Activated CD8-positive, alpha-beta memory T cell treated with anti-CD3 and anti-CD28 coated beads, Interleukin-2, amount 10 ng/mL, durations not matched to agents 7 days and 5 days (primary cell): ENCODE measurements at places on chromosomes 5 and 9. TPM values are rescaled to one million over a fixed set of nuclear protein-coding genes. Genes with fewer than 3 reads are reported as not detected.

DNA sequence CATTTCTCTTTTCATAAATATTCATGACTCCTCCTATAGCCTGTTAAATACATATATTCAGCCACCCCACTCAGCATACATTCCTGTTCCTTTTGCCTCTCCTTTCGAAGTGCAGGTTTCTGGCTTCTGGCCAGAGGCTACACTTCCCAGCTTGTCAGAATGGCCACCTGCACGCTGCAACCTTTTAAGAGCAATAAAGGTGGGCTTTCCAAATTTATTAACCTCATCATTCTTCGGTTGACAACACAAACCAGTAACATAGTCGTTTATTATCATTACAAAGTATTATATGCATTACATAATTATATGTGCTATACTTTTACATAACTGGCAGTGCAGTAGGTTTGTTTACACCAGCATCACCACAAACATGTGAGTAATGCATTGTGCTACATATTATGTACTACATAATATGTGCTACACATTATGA is 16.5 kb upstream of the TMEM171 start:
- DNase-seq: no peak

DNA sequence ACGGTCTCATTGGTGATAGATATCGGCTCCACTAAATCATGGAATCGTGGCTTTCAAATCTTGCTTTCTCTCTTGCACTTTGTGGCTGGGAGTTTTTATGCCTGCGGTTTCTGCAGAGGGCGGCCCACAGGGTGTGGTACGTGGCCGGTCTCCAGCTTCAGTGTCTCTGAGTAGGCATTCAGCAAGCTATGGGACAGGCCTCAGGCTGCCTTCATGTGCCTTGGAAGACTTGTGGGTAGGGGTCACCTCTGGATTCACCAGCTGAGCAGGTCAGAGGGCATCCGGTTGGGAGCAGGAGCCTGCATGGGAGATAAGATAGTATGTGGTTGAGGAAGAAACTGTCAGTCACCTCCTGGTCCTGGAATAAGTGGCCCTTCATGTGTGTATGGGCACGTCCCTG is 47.7 kb downstream of the AMBP start:
- DNase-seq: peak; percentile 39

GRCh38 chr5:67887748-67888161 is 327.8 kb upstream of the PIK3R1 start:
- DNase-seq: no peak

DNA sequence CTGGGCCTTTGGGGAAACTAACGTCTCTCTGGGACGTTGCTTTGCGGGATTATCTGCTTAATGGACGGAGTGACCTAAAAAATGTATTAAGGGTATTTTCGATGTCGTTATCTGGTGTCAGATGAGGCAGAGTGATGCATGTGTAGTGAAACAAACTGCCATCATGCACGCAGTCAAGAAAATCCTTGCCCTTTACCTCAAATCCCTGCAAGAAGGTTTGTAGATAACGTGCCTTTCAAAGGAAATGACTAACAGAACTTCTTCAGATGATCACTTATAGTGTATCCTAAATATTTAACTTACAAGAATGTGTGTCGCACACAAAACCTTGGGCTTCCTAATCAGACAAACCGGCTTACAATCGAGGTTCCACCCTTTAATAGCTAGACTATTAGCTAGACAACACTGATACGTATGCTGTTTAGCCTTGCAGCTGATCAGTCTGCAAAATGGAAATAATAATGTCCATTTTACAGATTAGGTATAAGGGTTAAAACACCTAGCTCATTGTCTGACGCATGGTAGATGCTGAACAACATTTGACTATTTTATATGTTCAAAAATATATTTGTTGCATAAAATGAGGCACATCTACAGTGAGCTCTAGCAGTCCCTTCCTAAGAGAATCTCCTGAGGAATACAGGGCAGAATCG is 541 bp upstream of the TBCA start:
- DNase-seq: no peak

- no peak for DNase-seq
These were observed 55.3 kb upstream of the RAD23B start for GRCh38 chr9:107227774-107228173.

- DNase-seq: no peak
These were observed 521.3 kb downstream of the EFNA5 start for GRCh38 chr5:107149243-107150005.

DNA sequence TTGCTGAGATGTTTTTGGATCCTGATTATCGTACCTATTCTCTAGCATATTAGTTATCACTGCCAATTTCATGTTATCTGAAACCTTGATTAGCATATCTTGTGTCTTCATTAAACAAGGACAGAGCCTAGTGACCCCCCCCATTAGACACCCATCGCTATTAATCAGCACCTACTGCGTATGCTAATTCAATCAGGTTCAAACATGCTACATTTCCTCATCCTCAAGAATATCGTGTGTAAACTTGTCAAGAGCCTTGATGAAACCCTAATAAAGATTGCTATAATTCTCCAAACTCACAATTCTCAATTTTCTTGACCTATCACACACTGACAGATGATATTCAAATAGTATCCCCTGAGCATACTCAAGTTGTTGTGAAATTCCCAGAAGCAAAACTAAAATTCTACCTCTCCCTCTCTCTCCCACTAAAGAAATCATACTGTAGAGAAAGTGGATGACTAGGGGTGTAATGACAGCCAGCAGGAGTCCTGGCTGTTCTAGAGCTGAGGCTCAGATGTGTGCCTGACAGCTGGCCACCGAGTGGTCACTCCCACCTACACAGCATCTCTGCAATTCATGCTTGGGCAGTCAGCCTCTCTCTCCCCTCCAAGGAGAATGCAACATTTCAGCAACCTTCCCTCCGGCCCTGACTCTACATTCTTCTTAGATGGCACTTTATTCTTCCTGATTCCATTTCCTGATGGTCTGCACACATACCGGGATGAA is 9.2 kb upstream of the ZNF354A start:
- no peak for DNase-seq

DNA sequence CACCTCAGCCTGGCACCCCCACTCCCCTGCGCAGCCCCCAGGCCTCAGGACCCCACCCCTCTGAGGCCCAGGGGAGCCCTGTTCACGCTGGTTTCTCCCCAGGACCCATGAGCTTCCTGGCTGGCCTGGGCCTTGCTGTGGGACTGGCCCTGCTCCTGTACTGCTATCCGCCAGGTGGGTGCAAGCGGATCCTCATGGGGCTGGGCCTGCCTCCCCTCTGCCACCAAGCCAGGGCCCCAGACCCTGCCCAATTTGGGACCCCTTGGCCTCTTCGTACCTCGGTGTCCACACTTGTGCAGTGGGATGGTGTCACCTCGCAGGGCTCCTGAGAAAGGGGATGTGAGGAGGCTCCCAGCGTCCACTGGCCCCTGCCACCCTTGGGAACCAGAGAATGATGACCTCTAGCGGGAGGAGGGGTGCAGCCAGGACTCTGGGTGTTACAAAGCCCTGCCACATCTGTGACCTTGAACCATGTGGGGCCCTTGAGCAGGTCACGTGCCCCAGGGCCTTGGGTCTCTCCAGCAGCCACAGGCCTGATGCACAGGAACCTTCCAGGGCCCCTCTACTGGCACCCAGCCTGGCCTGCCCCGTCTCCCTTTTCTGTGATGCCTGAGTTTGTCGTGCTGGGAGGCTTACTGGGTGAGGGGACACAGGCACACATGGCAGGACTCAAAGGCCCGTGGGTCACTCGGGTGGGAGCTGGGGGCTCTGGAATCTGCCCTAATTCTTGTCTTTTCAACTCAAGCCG is 16.3 kb downstream of the CARD19 start:
- DNase-seq: no peak

- no peak for DNase-seq
These were observed 83.0 kb upstream of the FCN1 start for GRCh38 chr9:135000647-135001245.

GRCh38 chr5:147445917-147446316 is 64.0 kb downstream of the DPYSL3 start:
- no peak for DNase-seq

DNA sequence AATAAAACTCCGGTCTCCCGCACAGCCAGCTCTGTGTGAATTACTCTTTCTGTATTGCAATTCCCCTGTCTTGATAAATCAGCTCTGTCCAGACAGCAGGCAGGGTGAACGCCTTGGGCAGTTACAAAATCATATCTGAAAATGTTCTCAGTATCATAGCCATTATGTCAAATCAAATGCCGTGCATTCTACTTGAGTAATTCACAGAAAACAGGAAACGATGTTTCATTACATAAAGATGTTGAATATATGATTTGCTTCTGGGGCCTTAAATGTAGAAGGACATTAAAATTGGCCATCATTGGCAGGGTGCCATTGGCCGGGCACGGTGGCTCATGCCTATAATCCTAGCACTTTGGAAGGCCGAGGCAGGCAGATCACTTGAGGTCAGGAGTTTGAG is 8.5 kb downstream of the POLR3G start:
- no peak for DNase-seq

DNA sequence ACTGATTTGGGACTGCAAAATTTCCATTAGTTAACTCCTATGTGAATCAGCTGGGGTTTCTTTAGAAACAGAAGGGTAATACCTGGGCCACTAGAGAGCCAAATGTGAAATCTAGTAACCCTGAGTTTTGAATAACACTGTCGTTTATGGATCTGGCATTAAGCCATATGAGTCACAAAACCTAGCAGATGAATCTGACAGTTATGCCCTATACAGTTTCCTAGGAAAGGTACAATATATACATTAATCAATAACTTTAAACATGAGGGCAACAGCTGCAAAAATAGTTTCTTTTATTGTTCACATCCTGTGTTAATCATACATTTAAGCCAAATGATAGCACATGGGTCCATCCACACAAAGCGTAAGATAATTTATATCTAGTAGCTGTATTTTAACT is 56.9 kb downstream of the PAM start:
- no peak for DNase-seq

GRCh38 chr9:86892576-86892975 is 54.7 kb downstream of the GAS1 start:
- DNase-seq: no peak

GRCh38 chr9:92100237-92100911 is 14.8 kb downstream of the SPTLC1 start:
- DNase-seq: no peak

DNA sequence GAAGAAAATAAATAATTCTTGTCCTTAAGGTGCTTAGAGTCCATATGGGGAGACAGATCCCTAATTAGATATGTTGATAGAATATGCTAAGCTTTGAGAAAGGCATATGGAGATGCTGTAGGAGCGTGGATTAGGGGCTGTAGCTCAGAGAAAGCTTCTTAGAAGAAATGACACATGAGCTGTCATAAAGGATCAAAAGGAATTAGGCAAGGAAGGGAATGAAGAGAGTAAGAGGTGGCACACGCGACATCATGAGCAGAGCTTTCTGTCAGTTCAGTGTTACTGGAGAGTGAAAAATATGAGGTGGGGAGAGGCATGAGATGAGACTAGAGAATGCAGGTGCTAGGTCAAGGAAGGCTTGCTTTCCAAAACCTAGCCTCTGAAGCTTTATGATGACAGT is 118.6 kb downstream of the KIAA0825 start:
- no peak for DNase-seq

GRCh38 chr9:86945728-86946200 is 1.5 kb downstream of the GAS1 start:
- DNase-seq: no peak

- no peak for DNase-seq
These were observed 548.6 kb downstream of the CSNK1G3 start for GRCh38 chr5:124060413-124061067.

DNA sequence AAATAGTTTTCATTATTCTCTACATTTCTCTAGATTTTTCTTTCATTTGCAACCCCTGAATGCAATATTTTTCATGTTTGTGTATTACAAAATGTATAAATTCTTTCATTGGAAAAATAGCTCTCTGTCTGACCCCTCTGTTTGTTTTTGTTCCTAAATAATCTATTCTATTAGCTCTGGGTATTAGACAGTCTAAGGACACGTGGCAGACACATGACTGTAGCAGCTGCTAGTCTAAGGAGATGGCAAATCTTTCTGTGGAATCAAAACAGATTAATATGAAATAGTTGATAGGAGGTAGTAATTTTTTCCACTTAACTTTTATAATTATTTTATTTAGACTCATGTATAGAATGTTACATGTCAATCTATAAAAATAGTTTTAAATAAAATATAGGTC is 21.4 kb upstream of the SPATA9 start:
- no peak for DNase-seq

GRCh38 chr5:143225511-143225910 is 178.0 kb downstream of the NR3C1 start:
- DNase-seq: no peak

DNA sequence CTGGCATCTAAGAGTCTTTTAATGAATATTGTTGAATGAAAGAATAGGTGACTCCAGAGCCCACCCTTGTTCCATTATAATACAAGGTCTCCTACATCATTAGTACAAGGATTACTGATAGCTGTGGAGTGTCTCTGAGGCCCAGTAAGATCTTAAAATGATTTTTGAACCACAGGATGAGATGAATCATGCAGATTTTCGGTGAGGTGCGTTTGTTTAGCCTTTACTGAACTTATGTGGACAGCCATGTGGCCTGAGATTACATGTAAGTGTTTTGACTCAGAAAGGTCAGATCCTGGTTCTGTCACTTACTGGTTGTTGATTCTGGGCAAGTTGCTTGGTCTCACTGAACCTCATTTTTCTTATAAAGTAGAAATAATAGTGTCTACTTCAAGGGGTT is 21.6 kb downstream of the NFX1 start:
- no peak for DNase-seq

- no peak for DNase-seq
These were observed 4.3 kb downstream of the ERAP2 start for GRCh38 chr5:96880444-96881164.

- no peak for DNase-seq
These were observed 4.8 kb downstream of the ADAMTSL1 start for GRCh38 chr9:18478501-18479361.

GRCh38 chr9:82790875-82791274 is 272.1 kb downstream of the RASEF start:
- DNase-seq: no peak

DNA sequence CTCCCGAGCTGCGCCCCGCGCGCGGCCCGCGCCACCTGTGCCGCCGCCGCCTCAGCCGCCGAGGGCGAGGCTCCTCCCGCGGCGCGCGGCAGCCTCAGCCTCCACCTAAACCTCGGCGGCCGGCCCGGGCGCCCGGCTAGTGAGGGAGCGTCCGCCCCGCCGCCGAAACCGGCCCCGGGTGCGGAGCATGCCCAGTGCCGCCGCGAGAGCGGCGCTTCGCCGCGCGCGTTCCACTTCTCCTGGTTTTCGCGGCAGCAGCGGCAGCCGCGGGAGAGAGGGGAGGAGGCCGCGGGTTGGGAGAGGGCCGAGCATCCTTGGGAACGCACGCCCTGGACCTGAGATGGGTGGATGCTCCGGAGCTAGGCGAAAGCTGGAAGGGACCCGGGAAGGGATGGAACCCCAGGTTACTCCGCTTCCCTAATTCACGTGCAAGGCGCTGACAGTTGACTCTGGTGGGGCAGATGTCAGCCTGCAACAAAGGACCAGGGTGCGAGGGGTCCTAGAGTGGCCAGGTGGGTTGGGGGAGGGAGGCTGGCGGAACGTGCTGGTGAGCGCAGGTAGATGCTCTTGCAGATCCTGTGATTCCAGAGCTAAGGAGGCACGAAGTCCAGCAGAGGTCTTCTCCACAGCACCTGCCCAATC is at the start of gene CTNND2:
TSS of gene CTNND2 (minus strand) at position 182 of the 642 bp plus-strand sequence. CDS start 593 bp downstream, outside the sequence.
- DNase-seq: no peak

- DNase-seq: no peak
These were observed 93.7 kb upstream of the CTNND2 start for GRCh38 chr5:11997942-11998341.

The CERT1 gene
- 28.4 TPM for total RNA-seq

The SIT1 gene
- total RNA-seq: 155 TPM

The TAS2R1 gene
- not detected for total RNA-seq

The DEPDC1B gene
- 35.3 TPM for total RNA-seq

The BARHL1 gene
- total RNA-seq: not detected

The TMEM171 gene
- not detected for total RNA-seq

The PCDHB9 gene
- not detected for total RNA-seq

The ENTPD2 gene
- total RNA-seq: not detected

The APBA1 gene
- total RNA-seq: 0.79 TPM

The PCDHGC5 gene
- not detected for total RNA-seq
